ENCODE measurements at places on chromosomes 1 and 21.

GRCh38 chr1:224745394-224745793, 129.3 kb downstream of the CNIH3 start:
- DNase-seq = no peak

DNA sequence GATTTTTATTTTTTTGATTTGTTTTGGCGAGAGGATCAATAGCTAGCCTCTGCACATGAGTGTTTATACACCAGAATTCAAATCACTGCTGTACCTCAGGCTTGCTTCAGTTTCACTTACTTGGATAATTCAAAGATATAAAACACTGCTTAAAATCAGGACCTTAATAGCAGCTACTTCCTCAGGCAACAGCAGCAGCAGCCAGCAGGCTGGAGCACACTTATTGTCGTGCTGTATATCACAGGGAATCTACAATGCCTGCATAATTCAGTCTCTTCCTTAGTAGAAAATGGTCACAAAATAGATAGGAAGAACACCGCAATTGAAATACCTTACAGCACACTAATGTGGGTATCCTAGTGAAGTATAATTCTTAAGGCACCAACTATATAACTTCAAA, 497.3 kb downstream of the NEGR1 start:
- DNase-seq = no peak

DNA sequence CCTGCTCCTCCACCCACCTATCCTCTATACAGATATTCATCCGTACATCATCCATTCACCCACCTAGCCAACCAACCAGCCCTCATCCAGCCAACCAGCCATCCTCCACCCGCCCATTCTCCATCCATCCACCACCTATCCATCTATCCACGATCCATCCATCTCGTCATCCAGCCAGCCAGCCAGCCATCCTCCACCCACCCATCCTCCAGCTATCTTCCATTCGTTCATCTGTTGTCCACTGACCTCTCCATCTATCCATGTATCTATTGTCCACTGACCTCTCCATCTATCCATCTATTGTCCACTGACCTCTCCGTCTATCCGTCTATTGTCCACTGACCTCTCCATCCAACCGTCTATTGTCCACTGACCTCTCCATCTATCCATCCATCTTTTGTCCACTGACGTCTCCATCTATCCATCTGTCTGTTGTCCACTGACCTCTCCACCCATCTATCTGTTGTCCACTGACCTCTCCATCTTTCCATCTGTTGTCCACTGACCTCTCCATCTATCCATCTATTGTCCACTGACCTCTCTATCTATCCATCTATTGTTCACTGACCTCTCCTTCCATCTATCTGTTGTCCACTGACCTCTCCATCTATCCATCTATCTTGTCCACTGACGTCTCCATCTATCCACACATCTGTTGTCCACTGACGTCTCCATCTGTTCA, 47.6 kb downstream of the FAAP20 start:
- no peak for DNase-seq

DNA sequence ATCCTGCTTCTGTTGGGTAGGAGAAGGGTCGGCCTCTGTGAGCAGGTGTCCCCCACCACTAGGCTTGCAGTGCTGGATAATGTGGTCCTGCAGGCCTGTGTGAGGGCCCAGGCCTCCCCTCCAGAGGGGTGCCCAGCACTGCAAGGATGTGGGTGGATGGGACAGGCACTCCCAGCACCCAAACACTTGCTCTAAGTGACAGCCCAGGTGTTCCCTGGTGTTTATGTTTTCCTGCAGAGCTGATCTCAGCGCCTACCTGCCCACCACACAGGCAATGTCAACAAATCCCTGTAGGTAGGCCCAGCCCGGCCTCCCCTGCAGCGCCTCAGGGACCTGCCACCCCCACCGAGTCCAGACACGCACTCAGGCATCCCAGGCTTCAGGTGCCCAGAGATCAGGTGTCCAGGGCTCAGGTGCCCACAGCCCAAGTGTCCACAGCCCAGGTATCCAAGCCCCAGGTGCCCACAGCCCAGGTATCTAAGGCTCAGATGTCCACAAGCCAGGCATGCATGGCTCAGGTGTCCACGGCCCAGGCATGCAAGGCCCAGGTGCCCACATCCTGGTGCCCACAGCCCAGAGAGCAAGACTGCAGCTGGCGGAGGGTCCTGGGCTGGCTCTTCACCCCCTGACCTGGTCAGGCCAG, 59.2 kb downstream of the WNT9A start:
- DNase-seq = no peak

DNA sequence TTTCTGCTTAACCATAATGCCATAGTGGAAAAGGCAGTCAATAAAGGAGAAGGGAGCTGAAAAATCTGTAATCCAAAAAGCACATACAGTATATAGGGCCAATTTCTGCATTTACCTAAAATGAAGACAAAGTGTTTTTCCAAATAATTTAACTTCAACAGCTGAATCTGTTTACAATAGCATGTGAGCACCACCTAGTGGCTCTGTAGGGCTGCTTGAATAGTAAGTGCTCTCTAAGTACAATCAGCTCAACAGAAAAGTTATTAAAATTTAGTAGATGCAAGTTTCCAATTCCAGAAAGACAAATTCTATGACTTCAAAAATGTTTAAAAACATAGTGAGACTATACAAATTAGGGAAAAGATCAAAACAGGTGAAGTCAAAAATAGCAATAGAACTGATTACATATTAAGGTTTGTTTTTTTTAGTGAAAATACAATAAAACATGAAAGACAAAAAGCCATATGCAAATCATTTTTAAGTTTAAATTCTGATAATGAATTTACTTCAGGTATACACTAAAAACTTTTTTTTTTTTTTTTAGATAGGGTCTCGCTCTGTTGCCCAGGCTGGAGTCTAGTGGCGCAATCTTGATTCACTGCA, 220.0 kb downstream of the SETD4 start:
- DNase-seq = peak; percentile 36

- DNase-seq = peak; percentile 98
Measured at GRCh38 chr1:205749234-205750137, 496 bp downstream of the NUCKS1 start.

GRCh38 chr1:175176246-175176645, 16.3 kb downstream of the KIAA0040 start:
- DNase-seq = no peak

DNA sequence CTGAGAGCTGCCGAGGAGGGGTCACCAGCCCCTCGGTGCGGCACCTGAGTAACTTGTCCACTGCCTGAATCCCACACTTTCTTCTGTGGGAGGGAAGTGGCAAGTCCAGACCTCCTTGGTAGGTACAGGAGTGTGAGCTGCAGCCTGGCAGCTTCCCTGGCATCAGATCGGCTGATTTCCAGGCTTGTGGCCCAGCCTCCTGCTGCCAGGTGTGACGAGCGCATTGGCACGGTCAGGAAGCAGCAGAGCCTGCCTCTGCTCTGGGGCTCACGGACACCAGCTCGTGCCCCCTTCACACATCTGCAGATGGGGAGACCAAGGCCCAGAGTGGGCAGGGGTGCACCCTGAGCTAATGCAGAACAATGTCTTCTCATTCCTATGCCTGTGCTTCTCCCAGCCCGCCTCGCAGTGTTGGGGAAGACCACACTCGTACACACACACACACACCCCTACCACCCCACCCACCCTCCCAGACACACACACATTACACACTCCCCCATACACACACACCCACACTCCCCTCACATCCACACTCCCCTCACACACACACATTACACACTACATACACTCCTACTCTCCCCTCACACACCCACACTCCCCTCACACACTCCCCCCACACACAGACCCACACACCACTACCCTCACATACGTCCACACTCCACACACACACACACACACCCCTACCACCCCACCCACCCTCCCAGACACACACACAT, 33.1 kb upstream of the SELENON start:
- DNase-seq = no peak

DNA sequence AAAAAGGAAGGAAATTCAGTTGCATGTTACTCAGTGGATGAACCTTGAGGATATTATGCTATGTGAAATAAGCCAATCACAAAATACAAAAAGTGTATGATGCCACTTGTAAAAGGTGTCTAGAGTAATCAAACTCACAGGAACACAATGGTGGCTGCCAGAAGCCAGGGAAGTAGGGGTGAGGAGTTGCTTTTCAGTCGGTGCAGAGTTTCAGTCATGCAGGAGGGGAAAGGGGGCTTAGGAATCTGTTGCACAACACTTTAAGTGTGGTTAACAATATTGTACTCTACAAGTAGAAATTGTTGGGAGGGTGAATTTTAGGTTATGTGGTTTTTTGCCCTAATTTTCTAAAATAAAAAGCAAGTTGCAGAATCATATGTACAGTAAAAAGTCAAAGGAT, 184.2 kb upstream of the RAB4A start:
- no peak for DNase-seq

DNA sequence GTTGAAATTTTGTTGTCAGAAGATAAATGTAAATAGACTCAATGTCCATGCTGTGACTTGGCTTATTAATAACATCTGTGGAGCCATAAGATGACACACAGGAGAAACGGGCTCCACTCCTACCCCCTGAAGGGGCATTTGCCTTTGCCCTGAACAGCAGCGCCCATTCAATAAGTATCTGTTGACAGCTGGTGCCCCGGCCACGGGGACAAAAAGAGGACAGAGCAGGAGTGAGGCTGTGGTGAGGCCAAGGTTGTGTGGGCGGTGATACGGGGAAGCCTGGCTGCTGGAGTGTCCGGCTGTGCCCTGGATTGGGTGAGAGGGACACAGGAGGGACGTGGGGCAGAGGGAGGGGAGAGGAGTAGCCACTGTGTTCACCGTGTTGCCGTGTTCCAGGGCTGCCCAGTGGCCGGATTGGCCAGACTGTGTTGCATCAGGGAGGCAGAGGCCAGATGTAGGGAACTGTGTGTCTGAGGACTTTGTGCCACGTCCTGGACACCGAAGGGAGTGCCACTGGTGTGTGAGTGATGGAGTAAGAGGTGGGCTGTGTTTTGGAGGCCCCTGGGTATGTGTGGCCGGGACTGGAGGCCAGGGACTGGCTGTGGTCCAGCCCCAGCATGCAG, 15.1 kb downstream of the PRMT2 start:
- DNase-seq = no peak

DNA sequence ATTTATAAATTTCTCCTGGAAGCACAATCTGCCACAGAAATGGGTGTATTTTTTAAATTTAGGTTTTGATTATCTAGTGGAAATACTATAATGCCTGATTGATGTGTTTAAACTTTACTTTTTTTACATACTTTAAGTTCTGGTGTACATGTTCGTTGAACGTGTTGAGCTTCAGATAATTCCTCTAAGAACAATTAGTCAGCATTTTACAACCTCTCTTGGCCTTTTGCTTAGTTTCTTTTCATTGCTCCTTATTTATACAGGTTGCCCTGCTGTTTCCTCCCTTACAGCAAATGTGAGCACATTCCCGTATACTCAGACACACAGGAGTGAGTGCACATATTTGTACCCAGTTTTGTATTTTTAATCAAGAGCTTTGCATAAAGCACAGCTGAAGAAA, 1038.9 kb downstream of the BRINP3 start:
- no peak for DNase-seq

GRCh38 chr1:13855554-13855953, 155.6 kb downstream of the PRDM2 start:
- DNase-seq = no peak

GRCh38 chr1:63545780-63546179, 22.5 kb downstream of the EFCAB7 start:
- DNase-seq = no peak

DNA sequence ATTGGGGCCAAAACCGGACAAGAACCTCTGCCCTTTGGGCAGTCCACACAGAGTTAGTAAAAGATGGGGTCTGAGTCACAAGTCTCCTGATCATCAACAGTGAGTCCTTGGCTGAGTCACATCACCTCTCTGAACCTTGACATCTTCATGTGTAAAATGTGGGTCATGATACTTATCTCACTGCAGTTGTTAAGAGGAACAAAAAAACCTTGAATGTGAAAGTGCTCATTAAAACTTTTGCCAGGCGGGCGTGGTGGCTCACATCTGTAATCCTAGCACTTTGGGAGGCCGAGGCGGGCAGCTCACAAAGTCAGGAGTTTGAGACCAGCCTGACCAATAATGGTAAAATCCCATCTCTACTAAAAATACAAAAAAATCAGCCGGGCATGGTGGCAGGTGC, 15.7 kb downstream of the S100A16 start:
- DNase-seq = no peak

GRCh38 chr1:180931529-180931928, 18.8 kb downstream of the KIAA1614 start:
- DNase-seq = no peak

- DNase-seq = no peak
Measured at GRCh38 chr1:2238361-2239012, 10.4 kb downstream of the SKI start.

DNA sequence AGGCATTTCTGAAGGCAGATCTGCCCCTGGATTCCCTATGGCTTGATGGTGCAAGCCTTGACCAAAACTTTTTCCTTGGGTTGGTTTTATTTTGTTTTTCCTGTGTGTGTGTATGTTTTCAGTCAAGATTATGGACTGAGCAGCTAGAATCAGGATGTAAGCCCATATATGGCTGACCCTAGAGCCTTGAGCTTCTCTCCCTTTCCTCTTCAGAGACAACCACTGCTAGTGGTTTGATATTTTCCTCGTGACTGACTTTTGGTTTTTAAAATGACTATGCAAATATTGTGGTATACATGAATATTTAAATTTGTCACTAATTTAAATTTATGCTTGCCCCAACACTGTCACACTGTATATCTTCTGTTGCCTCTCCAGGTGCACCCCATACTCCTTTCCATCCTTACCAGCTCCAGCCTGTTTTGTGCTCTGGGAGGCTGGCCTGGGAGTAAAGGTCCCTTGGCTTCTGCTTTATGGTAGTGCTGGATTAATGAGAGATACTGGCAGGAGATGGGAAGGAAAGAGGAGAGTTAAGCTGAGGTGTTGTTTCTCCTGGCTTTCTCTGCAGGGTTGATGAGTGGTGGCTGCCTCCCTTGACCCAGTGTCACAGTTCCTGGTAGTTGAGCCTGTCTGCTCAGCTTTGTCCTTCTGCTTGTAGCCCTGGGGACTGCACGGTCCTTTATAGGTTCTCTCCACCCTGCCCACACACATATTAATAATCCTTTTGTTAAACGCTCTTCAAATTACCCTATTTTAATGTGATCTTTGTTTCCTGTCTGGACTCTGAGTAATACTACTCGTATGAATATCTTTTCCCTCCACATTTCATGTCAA, 44.4 kb downstream of the RWDD3 start:
- peak; percentile 14 for DNase-seq

DNA sequence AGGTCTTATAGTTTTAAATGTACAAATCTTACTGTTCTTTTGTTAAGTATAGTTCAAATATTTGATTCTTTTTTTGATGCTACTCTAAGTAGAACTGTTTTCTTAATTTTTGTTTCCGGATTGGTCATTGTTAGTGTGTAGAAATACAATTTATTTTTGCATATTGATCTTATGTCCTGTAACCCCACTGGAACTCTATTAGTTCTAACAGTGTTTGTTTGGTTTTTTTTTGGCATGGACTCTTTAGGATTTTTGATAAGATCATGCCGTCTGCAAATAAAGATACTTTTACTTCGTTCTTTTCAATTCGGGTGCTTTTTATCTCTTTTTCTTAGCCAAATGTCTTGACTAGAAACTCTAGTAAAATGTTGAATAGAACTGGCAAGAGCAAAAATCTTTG, 26.5 kb downstream of the GDAP2 start:
- no peak for DNase-seq

GRCh38 chr1:62834400-62834961, 50.5 kb downstream of the ATG4C start:
- DNase-seq = no peak

Data from GM20000 (cell line).